EH (cell line): ENCODE measurements at places on chromosomes 7 and 10.
A peak's percentile ranks its signal among the peaks of the same experiment; 100 is the strongest.

DNA sequence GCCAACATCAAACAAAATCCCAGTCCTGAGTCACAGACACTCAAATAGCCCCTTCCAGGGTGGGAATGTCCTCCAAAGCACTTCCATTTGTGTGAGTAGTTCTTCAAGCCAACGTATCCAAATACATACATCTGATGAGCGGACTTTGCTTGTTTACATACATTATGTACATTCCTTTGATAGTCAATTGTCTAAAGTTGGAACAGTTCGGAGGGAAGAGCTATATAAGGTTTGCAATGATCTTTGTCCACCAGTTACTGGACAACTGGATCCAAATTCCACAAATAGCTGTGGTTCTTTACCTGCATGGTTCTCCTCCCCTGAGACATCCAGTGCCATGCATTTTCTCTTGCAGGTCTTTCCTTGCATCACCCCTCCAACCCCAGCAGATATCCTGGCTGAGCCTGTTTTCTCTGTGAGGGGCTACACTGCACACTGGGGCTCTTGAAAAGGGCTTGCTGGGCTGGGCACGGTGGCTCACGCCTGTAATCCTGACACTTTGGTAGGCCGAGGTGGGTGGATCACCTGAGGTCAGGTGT lies 4.7 kb upstream of the MGMT start:
- no peak for DNase-seq

DNA sequence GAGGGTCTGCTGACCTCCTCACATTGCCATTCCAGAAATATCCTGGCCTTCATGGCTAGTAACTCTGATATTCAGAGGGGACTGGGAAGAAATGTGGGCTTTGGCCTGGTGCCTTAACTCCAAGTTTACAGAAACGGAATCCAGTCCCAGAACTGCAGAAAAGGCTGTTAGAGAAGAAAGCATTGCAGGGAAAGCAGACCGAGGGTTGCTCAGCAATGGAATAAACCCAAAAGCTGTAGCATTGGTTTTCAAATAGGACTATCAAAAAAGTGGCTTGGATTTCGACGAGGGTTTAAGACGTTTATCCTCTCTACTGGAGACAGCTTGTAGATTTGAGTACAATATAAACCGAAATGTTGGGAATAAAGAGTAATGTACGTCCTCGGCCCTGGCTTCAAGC lies 425.8 kb upstream of the FOXK1 start:
- DNase-seq = no peak

- no peak for DNase-seq
These were observed 165.1 kb downstream of the SH3PXD2A start for GRCh38 chr10:103690281-103690680.

GRCh38 chr7:112770051-112770450 lies 20.1 kb downstream of the TMEM168 start:
- DNase-seq = no peak

DNA sequence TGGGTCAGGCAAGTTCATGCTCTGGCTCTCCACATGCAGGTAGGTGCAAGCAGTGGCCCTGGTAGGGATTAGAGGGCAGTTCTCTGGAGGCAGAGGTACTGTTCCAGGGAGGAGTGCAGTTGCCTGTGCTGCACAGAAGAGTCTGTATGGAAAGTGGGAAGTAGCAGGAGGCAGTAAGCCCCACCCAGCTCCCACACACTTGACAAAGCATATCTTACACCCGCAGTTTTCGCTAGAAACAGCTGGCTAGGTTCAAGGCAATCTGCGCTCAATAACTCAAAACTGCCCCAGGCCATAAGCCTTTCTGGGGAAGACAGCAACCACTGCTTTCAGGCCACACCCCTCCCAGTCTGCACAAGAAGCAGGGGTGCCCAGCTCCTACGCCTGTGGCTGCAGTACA lies 33.1 kb upstream of the ARMC3 start:
- peak; percentile 23 for DNase-seq
